ENCODE measurements at places on chromosomes 2 and 18. TPM values are rescaled to one million over a fixed set of nuclear protein-coding genes. Genes with fewer than 3 reads are reported as not detected.

Gene C2orf72
- 20.5 TPM for total RNA-seq

DNA sequence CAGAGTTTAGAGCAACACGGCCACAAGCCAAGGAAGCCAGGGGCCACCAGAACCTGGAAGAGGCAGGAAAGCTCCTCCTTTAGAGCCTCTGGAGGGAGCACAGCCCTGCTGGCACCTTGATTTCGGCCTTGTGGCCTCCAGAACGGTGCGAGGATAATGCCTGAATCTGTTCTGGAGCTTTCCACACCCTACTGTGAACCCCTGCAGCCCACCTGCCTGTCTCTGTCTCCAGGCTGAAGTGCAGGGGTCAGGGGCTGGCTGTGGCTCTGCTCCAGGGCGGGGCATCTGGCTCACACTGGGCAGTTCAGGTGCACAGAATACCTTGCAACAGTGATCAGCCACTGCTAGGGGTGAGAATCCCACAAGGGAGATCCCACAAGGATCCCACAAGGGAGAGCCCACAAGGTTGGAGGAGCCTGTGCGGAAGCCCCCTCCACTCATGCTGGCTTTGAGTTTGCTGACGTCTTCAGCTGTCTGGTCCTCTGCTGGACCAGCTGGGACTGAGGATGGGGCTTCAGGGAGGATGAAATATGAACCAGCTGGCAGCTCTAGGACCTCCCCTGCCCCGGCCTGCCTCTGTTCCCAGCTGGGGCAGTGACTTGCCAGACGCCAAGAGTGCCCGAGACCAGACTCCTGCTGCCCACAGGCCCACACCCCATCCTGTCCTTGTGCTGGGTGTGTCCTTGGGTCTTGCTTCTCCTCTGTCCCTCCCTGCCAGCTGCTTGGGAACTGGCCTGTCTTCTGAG, 56.4 kb upstream of the OTOS start:
- no peaks in the 10 kb centered on the region for H3K27me3 ChIP-seq
- no peaks in the 10 kb centered on the region for H3K4me1 ChIP-seq

DNA sequence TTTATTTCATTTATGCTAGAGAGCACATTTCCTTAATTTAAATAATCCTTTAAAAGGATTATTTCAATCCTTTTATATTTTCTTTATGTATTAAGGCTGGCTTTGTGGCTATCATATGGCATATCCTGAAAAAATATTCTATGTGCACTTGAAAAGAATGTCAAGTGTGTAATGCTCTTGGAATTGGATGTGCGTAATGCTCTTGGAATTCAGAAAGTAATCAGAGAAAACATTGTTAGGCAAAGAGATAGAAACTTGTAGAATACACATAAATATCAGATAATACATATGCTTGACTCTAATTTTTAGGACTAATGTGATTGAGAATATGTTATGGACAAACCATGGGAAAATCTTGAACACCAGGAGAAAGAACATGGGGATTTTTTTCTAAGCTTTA, 197.5 kb upstream of the COL3A1 start:
- H3K4me3 ChIP-seq: no peak overlapping the region
- H3K27ac ChIP-seq: no peak overlapping the region
- H3K36me3 ChIP-seq: no peaks in the 10 kb centered on the region
- no peak for DNase-seq
- no peaks in the 10 kb centered on the region for H3K27me3 ChIP-seq

GRCh38 chr2:164023896-164024295, 288.1 kb upstream of the FIGN start:
- H3K4me3 ChIP-seq: no peak overlapping the region
- H3K36me3 ChIP-seq: no peaks in the 10 kb centered on the region
- H3K27ac ChIP-seq: peak overlapping the region; percentile 71
- H3K4me1 ChIP-seq: peaks cover 11% of the 10 kb centered on the region

Gene NEU2
- not detected for total RNA-seq

GRCh38 chr2:133871545-133872209, 303.4 kb upstream of the NCKAP5 start:
- H3K4me3 ChIP-seq: no peak overlapping the region
- H3K36me3 ChIP-seq: no peaks in the 10 kb centered on the region
- no peaks in the 10 kb centered on the region for H3K27me3 ChIP-seq
- no peaks in the 10 kb centered on the region for H3K4me1 ChIP-seq

DNA sequence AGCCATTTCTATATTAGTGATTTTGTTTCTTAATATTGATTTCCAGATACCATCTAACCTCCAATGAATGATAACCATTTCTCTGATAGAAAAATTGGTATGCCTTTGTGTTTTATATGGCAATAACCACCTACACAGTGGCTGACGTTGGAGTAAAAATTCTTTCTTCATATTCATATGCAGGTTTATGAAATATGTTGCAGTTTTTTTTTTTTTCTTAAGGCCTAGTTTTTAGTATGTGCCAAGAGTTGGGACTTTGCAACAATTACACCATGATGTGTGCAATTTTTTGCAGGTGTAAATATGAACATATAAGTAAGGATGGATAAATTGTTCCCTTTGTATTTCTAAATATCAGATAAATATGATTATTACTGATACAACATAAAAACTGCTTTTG, 163.2 kb upstream of the MYO3B start:
- H3K27ac ChIP-seq: no peak overlapping the region
- no peak overlapping the region for H3K4me3 ChIP-seq
- H3K36me3 ChIP-seq: peaks cover under 1% of the 10 kb centered on the region

- no peaks in the 10 kb centered on the region for H3K36me3 ChIP-seq
- no peak for DNase-seq
- H3K27me3 ChIP-seq: no peaks in the 10 kb centered on the region
- no peak overlapping the region for H3K4me3 ChIP-seq
- no peak overlapping the region for H3K27ac ChIP-seq
These were observed 558.4 kb downstream of the PARD3B start for GRCh38 chr2:205103699-205104098.

- DNase-seq: no peak
- H3K4me1 ChIP-seq: no peaks in the 10 kb centered on the region
- H3K4me3 ChIP-seq: no peak overlapping the region
- no peak overlapping the region for H3K27ac ChIP-seq
These were observed 257.4 kb downstream of the CCDC178 start for GRCh38 chr18:33183136-33183535.

DNA sequence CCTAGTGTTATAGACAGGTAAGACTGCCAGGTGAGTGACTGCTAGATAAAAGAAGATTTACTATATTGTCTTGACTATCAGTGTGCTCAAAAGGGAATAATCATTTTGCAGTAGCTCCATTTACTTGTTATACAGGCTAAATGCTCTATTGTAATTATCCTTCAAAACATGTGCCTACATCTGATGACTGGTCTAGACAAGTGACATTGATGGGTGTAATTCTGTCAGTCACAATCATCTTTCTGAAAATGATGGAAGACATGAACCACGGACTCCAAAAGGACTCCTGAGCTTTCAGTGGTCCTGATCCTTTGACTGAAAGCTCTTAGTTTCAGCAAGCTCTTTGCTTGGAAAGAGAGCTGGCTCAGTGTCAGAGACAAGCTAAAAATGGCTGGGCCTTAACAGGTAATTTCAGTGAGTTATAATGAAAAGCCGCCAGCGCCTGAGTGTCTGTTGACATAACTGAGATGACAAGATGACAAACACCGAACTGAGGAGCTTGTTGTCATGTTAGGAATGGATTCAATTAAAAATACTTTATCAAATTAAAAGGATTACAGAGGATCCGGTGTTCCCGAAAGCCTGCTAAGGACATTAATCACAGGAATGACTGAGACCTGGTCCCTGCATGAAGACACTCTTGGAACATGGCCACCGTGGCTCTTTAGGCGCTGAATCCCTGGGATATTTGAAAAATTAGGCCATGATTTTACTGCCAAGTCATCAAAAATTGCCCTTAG, 141.7 kb downstream of the CMPK2 start:
- no peaks in the 10 kb centered on the region for H3K4me1 ChIP-seq
- H3K4me3 ChIP-seq: no peak overlapping the region
- H3K27ac ChIP-seq: no peak overlapping the region
- no peaks in the 10 kb centered on the region for H3K27me3 ChIP-seq
- no peaks in the 10 kb centered on the region for H3K36me3 ChIP-seq

DNA sequence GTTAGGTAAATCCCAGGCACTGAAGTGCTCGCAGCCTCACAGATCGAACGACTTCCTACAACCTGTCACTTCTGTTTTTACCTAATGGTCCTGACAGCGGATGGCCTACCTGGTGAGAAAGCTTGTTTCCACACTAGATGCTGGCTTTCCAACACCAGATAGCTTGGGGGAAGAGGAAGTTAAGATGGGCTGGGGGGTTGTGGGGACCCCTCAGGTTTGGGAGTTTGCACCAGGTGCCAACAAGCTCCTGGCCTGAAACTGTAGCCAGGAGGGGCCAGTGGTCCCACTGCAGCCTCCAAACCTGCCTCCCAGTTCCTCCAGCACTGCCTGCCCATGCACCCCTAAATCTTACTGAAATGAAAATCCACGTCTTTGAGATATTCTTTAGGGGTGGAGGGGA, 3.9 kb downstream of the TMEM185B start:
- peaks cover 30% of the 10 kb centered on the region for H3K36me3 ChIP-seq
- DNase-seq: no peak
- H3K27ac ChIP-seq: no peak overlapping the region
- peaks cover 10% of the 10 kb centered on the region for H3K4me1 ChIP-seq
- no peak overlapping the region for H3K4me3 ChIP-seq
